ENCODE measurements at places on chromosomes 4 and X.
A peak's percentile ranks its signal among the peaks of the same experiment; 100 is the strongest.

GRCh38 chr4:93355411-93355810 lies 473.1 kb upstream of the ATOH1 start:
- DNase-seq, result no peak

- peak; percentile 62 for DNase-seq
Observed at GRCh38 chrX:135596495-135596894, 76.0 kb downstream of the INTS6L start.

GRCh38 chr4:177292171-177292570 lies 17.5 kb upstream of the NEIL3 start:
- DNase-seq, result no peak

GRCh38 chr4:168682898-168683500 lies 186.1 kb downstream of the PALLD start:
- DNase-seq, result no peak

- DNase-seq, result no peak
Observed at GRCh38 chr4:111281219-111281618, 658.3 kb upstream of the PITX2 start.

- DNase-seq, result no peak
Observed at GRCh38 chr4:80173401-80173800, 23.9 kb upstream of the PRDM8 start.

- no peak for DNase-seq
Observed at GRCh38 chr4:149993030-149993429, 85.2 kb upstream of the DCLK2 start.

- no peak for DNase-seq
Observed at GRCh38 chrX:45758738-45759397, 558.2 kb upstream of the DIPK2B start.

GRCh38 chr4:46676364-46676763 lies 232.7 kb downstream of the COX7B2 start:
- DNase-seq, result no peak
